Astrocyte of the cerebellum (primary cell): ENCODE measurements at places on chromosomes 4 and X.

- DNase-seq = no peak
Observed at GRCh38 chr4:17082186-17082585, 183.7 kb upstream of the LDB2 start.

GRCh38 chr4:26874110-26874509 lies 13.5 kb downstream of the STIM2 start:
- no peak for DNase-seq

GRCh38 chr4:39166177-39166576 lies 16.2 kb upstream of the WDR19 start:
- no peak for DNase-seq

GRCh38 chr4:152972821-152973628 lies 36.9 kb downstream of the FHDC1 start:
- DNase-seq = peak; percentile 99

GRCh38 chr4:40559585-40560465 lies 69.8 kb downstream of the RBM47 start:
- no peak for DNase-seq

DNA sequence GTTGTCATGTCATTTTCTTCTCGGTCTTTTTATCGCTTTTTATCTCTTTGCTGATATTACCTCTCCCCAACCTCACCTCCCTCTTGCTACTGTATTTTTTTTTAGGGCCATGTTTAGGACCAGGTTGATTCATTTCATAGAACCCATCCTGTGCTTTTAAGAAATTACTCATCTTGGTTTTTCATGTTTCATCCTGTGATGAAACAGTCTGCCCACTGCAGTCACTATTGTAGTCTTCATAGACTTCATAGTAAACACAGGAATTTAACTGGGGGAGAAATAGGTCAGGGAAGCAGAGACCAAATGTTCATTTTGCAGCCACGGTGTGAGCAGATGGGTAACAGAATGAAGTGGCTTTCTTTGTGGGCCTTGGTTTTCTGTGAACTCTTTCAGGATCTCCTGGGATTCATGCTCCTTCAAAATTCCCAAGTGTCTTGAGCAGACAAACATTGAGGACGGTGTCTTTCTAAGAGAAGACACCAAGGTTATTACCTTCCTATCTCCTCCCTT lies 161.8 kb downstream of the NAA11 start:
- DNase-seq = no peak

GRCh38 chr4:112519689-112520597 lies 4.0 kb upstream of the NEUROG2 start:
- DNase-seq = no peak

- no peak for DNase-seq
Observed at GRCh38 chrX:3244955-3245354, 101.5 kb downstream of the MXRA5 start.

GRCh38 chrX:150282953-150283352 lies 80.2 kb upstream of the MAMLD1 start:
- DNase-seq = no peak

DNA sequence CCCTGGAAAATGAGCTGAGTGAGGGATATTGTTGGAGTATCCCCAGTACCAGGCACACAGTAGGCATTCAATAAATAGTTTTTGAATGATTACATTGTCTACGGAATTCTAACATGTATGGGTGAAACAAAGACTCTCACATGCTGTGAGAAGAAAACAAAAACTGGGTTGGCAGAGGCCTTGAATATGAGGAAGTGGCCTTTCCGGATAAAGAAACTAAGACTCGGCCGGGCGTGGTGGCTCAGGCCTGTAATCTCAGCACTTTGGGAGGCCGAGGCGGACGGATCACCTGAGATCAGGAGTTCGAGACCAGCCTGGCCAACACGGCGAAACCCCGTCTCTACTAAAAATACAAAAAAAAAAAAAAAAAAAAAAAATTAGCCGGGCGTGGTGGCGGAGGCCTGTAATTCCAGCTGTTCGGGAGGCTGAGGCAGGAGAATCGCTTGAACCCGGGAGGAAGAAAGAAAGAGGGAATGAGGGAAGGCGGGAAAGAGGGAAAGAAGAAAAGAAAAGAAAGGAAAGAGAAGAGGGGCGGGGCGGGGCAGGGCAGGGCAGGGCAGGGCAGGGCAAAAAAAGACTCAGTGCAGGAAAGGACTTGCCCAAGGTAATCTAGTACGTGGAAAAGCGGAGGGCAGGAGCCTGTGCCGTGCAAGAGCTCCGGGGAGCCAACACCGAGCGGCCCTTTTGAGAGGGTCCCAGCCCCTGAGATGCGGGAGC lies 689 bp upstream of the TMA16 start:
- DNase-seq = no peak

DNA sequence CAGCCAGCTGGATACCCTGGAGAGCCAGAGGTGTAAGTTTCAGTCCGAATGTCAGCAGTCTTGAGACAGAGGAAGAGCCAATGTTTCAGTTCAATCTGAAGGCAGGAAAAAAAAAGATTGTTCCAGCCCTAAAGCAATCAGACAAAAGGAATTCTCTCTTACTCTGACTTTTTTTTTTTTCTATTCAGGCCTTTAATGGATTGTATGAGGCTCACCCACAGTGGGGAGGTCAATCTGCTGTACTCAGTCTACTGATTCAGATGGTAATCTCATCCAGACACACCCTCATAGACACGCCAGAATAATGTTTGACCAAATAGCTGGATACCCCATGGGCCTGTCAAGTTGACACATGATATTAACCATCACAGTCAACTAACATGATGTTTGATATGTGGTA lies 51.9 kb downstream of the TEX13A start:
- DNase-seq = no peak

DNA sequence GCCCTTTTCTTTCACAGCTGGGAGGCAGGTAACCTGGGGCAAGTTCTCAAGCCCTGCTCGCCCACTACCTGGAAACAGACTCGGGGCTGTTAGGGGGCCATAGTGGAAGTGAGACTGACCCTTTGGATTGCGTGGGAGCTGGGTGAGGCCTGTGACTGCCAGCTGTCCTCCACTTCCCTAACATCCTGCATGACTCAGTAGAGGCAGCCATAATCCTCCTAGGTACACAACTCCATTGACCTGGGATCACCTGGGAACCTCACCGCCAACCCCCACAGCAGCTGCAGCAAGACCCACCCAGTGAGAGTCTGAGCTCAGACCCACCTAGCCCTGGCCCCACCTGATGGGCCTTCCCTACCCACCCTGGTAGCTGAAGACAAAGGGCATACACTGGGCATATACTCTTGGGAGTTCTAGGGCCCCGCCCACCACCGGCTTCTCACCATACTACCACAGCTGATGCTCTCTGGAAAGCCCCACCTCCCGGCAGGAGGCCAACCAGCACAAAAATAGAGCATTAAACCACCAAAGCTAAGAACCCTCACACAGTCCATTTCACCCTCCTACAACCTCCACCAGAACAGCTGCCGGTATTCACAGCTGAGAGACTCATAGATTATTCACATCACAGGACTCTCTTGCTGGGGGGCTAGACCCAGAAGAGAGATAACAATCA lies 61.1 kb upstream of the DCTD start:
- DNase-seq = no peak

DNA sequence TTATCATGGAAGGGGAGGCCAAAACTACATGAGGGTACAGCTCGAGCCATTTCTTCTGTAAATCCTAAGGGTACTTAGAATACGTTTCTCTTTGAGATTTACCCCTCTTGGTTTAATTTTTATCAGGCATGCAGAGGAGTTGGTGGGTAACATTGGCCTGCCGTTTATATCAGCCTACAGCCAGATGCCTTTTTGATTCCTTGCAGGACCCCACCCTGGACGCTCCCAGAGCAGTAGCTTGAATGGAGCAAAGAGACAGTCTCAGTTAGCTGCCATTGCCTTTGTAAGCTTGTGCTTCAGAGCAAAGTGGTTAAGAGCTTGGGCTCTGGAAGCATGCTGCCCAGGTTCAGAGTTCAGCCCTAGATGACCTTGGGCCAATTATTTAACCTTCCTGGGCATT lies 9.0 kb downstream of the DOCK11 start:
- no peak for DNase-seq

- no peak for DNase-seq
Observed at GRCh38 chrX:24846550-24847150, 152.9 kb downstream of the POLA1 start.

- DNase-seq = no peak
Observed at GRCh38 chr4:48093991-48094416, 40.0 kb downstream of the TXK start.

- no peak for DNase-seq
Observed at GRCh38 chr4:124478470-124478869, 234.1 kb downstream of the ANKRD50 start.

- no peak for DNase-seq
Observed at GRCh38 chrX:107684956-107685385, 56.7 kb downstream of the PRPS1 start.

GRCh38 chr4:4254199-4254598 lies 6.2 kb upstream of the TMEM128 start:
- DNase-seq = no peak

- no peak for DNase-seq
Observed at GRCh38 chr4:150439451-150439933, 142.5 kb upstream of the MAB21L2 start.

DNA sequence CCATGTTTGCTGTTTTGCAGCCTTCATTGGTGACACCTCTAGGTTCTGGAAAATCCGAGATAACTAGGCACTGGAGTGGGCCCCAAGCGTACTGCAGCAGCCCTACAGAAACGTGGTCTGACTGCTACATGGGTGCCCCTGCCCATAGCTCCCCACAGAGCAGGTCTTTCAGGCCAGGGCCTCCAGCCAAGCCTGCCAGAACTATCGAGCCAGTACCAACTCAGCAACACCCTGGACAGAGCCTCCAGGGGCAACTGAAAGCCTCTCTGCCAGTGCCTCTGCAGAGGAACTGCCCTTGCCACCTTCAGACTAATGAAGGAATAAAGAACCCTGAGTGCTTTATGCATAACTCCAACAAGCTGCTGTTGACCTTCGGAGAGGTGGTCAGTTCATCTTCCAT lies 111.1 kb upstream of the PPP3CA start:
- no peak for DNase-seq

- DNase-seq = peak; percentile 28
Observed at GRCh38 chrX:107000013-107000515, at the start of gene MORC4. MORC4 (minus strand) TSS chrX:107000212; CDS start chrX:106999969, 243 bp downstream.
